ENCODE measurements at places on chromosomes 2 and 18.

DNA sequence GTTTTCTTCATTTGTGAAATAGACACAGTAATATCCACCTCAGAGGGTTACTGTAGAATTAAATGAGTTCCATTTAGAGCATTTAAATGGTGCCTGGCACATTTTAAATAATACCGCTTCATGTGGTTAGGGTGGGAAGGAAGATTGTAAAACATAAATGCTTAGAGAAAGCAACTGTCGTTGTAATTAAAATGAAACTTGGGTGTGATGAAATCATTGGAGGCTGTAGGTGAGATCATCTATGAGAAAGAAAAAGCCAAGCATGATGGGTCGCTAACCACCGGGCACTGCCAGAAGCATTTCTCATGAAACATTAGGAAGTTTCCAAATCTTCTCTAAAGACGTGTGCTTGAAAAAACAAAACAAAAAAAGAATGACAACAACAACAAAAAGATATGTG lies 8.2 kb upstream of the SLC39A10 start:
- DNase-seq, result no peak

DNA sequence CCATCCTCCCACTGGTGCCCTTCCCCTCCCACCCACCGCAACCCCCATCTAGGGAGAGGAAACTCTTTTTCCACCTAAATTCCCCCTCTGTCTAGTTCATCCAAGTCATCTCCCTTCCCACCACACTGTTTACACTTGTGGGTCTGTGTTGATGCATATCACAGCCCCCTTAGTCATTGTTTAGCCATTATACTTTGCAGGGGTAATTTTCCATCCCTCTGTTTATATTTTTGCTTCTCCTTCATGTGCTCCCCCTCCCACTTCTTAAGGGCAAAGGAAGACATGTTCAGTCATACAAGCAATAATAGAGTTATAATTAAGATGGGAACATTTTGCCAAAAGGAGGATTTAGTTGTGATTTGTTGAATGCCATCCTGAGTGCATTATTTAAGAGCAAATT lies 187.8 kb upstream of the TNP1 start:
- DNase-seq, result no peak

DNA sequence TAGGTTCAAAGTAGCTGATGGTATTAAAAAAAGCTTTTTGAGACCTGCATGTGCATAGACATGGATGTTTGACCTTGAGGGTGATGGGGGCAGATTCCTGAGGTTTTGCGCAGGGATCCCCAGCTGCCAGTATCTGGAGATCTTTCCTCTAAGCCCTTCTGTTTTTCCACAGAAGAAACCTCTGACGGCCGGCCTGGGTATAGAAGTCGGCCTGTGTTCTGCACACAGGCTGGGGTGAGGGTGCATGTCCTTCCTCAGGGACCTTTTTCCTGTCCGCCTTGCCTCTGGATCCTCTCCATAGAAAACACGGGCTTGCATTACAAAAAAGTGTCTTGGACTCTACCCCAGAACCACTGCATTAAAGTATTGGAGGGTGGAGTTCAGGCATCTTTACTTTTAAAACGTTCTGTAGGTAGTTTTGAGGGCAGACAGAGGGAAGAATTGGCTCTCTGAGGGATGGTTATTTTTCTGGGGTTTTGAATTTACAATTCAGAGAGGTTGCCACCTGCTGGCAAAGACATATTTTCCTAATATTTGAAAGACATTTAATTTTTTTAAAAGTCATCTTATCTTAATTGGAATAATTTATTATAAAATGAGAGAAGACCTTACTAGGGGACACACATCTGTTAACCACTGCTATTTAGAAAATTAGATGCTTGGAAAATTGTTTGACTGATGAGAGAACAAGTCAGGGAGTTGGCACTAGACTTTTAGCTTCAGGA lies 350.6 kb downstream of the DCDC2C start:
- no peak for DNase-seq

- DNase-seq, result no peak
Observed at GRCh38 chr2:122077771-122078170, 322.3 kb downstream of the TSN start.

DNA sequence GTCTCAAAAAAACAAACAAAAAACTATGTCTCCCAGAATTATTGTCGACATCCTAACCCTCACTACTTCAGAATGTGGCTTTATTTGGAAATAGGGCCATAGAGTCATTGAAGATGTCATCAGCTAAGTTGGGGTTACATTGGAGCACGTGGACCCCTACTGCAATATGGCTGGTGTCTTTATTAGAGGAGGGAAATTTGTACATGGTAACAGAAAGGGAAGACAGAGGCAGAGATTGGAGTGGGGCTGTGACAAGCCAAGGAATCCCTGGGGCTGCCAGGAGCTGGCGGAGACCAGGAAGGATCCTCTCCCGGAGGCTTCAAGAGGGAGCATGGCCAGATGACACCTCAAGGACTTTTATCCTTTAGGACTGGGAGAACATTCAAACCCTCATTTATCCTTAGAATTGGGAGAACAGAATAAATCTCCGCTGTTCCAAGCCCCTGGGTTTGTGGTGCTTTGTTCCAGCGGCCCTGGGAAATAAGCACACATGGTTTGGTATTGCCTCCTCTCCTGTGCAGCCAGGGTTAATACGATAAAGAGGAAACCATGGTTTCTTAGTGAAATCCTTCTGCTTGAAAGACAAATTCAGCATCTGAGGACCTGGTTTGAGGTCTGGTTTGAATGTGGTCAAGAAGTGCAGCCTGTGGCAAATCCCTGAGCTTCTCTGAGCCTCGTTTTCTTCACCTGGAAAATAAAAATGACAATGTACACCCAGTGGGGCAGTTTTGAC lies 184.7 kb downstream of the MYCN start:
- no peak for DNase-seq

DNA sequence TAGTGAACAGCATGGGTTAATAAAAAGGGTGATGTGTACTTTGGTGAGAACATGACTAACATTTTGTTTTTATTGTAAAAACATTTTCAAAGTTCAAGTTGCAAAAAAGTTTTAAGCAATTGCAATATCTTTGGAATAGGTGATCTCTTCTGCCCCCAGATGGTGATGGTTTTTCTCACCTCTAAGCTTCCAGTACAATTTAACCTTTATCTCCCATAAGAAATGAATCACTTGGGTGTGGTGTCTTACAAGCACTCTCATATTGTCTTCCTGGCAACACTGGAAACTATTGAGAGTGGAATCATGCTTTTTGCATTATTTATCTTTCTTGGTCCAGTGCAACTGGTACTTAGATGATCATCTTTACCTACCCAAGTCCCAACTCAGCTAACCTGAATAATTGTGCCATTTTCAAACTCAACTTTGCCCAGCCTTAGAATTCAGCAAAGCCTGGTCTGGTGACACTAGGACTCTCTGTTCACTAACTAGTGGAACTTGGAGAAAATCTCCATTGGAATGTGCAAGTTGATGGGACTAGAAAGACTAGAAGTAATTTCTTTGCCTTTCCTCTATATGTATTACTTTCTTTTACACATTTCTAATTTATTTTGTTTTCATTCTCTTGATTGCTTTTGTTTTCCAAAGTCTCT lies 964.7 kb upstream of the ZEB2 start:
- no peak for DNase-seq
